ENCODE measurements at places on chromosomes 5 and 9.

DNA sequence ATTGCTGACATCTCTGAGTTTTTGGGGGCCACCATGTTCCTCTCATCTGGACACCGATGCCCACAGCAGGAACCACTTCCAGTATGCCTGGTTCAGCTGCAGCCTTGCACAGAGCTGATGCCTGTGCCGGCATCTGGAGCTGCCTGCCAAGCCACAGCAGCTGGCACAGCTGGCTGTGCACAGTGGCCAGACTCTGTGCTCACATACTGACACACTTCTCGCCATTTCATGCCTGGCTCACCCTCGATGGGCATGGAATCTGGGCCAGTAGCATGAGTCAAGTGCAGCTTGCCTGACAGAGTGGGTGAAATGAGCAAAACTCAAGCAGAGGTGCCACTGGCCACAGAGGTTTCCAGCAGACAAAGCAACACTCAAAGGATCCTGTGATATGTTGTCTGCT lies 863.4 kb downstream of the DNAH5 start:
- DNase-seq: no peak

GRCh38 chr5:124669956-124670721 lies 76.3 kb downstream of the ZNF608 start:
- DNase-seq: no peak

GRCh38 chr9:78023003-78023741 lies 8.4 kb downstream of the GNAQ start:
- DNase-seq: no peak

GRCh38 chr5:163912046-163912445 lies 406.6 kb downstream of the MAT2B start:
- no peak for DNase-seq

- DNase-seq: no peak
Measured at GRCh38 chr5:17118631-17119030, 98.8 kb upstream of the BASP1 start.

GRCh38 chr5:89147031-89147430 lies 264.0 kb upstream of the MEF2C start:
- no peak for DNase-seq

GRCh38 chr9:37916471-37917312 lies 12.8 kb upstream of the SLC25A51 start:
- no peak for DNase-seq

DNA sequence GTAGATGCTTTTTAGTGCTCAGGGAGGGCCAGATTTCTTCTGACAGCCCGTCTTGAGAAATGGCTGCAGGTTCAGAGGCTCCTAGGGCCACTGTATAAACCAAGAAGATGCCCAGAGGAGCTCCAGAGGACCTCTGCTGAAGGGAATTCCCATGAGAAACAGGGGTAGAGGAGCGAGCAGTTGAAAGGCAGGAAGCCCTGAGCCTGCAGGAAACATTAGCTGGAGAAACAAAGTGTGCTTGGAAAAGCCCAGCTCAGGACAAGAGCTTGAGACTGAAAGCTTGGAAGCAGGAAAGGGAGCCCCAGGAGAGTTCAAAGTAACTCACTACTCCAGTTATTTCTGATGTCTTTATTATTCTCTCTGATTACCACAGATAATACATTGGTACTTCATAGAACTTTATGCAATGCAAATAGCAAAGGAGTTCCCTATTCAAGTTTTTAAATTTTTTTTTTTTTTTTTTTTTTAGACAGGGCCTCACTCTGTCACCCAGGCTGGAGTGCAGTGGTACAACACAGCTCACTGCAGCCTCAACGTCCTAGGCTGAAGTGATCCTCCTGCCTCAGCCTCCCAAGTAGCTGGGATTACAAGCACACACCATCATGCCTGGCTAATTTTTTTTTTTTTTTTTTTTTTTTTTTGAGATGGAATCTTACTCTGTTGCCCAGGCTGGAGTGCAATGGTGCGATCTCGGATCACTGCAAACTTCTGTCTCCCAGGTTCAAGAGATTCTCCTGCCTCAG lies 16.5 kb downstream of the HBEGF start:
- DNase-seq: no peak
